ENCODE measurements at places on chromosomes 3 and 15.

GRCh38 chr15:101795455-101795854 is 7.9 kb upstream of the OR4F6 start:
- no peaks in the 10 kb centered on the region for H3K27me3 ChIP-seq
- DNase-seq: no peak
- H3K4me1 ChIP-seq: no peaks in the 10 kb centered on the region

- H3K27ac ChIP-seq: no peak overlapping the region
- no peak overlapping the region for H3K4me3 ChIP-seq
- no peak for DNase-seq
These were observed 62.4 kb upstream of the TOPAZ1 start for GRCh38 chr3:44179246-44179645.

DNA sequence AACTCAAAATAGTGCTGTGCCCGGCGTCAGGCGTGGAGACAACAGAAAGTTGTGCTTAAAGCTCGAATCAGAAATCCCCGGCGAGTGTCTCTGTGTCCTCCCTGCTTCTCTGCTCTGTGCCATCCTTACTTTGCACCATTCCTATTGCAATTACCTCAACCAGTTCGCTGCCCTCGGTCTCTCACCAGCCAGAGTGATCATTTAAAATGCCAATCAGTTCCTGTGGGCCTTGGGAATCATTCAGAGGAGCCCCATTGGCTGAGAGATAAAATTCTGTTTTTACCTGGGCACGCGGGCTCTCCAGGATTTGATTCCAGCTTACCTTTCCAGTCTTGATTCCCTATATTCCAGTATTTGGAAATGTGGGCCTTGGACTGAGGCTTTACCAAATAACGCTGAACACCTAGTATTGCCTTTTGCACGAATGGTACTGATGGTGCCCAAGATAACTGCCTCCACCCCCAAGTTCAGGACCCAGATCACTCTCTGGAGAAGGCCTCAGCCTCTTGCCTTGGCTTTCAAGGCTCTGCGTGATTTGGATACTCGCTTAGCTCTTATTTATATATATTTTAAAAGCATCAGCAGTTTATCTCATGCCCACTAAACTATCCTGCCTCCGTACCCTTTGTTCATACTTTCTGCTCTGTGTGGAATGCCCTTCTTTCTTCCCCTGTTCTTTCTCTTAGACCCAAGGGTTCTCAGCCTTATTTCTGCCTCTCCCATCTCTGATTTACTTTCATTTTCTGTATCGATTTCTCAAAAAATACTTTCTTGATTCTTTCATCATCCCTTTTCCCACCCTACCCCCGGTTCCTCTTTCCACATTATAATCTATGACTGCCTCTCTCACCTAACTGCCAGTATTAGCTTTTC is 863 bp downstream of the PSMA4 start:
- H3K36me3 ChIP-seq: peaks cover 30% of the 10 kb centered on the region
- no peaks in the 10 kb centered on the region for H3K4me1 ChIP-seq
- H3K27ac ChIP-seq: peak overlapping the region; percentile 83
- H3K4me3 ChIP-seq: peak overlapping the region; percentile 65
- no peaks in the 10 kb centered on the region for H3K27me3 ChIP-seq

- no peaks in the 10 kb centered on the region for H3K4me1 ChIP-seq
- no peak for DNase-seq
- no peaks in the 10 kb centered on the region for H3K36me3 ChIP-seq
- no peak overlapping the region for H3K4me3 ChIP-seq
These were observed 57.4 kb downstream of the ZIC4 start for GRCh38 chr3:147348976-147349375.
